Stimulated activated CD8-positive, alpha-beta memory T cell treated with anti-CD3 and anti-CD28 coated beads, Interleukin-2, amount 100 ng/mL, for 1 hour (primary cell): ENCODE measurements at places on chromosomes 2 and 18.

DNA sequence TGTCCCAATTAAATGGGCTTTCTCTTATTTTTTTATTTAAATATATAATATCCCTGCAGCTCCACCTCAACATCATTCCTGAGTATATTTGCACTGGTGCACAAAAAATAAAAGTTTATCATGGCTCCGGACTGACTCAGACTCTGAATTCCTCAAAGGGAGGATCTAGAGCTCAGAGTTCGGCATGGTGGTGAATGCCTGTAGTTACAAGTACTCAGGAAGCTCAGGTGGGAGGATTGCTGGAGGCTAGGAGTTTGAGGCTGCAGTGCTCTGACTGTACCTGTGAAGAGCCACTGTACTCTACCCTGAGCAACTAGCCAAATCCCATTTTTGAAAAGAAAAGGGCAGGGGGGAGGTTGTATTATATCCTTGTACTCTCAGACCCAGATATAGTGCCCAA is 52.8 kb upstream of the NRXN1 start:
- DNase-seq = no peak

DNA sequence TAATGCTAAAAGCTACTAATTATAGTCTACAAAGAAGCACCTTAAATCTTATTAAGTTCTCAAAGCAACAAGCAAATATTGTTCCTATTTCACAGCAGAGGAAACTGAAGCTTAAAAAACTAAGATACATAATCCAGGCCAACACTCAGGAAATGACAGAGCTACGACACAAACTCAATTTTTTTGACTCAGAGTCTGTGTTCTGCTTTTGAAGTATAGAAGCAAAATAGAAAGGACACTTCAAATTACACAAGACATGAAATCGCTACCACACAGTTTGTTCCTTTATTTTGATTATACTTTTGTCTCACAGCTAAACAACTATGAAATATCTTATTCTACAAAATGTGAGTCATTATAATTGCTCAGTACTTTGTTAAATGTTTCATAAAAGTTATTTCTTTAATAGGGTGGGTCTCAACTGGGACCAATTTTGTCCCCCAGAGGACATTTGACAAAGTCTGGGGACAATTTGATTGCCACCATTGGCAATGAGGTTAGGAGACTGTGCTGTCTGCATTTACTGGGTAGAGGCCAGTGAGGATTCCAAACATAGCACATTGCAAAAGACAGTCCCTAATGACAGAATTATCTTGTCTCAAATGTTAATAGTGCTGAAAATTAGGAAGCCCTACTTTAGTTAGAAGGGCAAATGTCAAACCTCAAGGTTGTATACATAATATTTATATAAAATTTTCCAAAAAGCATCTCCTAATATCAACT is 101.5 kb upstream of the GRB14 start:
- no peak for DNase-seq

GRCh38 chr18:3251249-3251962 is 3.8 kb downstream of the MYL12A start:
- DNase-seq = no peak

GRCh38 chr2:121634354-121635307 is 14.6 kb downstream of the CLASP1 start:
- DNase-seq = no peak

DNA sequence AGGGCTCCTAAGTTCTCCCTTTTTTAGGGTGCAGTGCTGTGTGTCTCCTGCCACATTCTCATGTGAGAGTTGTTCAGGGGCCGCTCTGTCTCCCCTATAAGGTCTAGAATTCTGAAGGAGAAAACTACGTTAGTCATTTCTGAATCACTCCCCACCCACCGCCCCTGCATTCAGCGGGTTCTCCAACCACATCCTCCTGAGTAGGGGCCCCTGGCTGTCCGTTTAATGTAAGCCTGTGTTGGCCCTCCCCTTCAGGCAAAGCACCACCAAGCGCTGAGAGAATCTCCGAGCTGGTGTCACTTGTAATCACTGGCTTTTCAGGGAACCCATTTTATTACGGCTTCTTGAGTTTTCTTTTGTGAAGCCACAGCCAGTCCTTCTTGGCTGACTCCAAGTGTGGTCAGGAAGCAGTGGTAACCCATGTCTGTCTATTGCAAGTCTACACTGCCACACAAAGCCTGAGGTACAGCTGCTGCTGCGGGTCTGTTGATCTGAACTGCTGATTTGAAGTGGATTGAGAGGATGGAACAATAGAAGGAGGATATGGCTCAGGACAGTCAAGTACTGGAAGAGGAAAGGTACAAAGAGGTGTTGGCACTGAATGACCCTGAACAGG is 16.9 kb downstream of the LCT start:
- peak; percentile 48 for DNase-seq

GRCh38 chr2:45130736-45131135 is 121.5 kb upstream of the SIX2 start:
- DNase-seq = no peak

DNA sequence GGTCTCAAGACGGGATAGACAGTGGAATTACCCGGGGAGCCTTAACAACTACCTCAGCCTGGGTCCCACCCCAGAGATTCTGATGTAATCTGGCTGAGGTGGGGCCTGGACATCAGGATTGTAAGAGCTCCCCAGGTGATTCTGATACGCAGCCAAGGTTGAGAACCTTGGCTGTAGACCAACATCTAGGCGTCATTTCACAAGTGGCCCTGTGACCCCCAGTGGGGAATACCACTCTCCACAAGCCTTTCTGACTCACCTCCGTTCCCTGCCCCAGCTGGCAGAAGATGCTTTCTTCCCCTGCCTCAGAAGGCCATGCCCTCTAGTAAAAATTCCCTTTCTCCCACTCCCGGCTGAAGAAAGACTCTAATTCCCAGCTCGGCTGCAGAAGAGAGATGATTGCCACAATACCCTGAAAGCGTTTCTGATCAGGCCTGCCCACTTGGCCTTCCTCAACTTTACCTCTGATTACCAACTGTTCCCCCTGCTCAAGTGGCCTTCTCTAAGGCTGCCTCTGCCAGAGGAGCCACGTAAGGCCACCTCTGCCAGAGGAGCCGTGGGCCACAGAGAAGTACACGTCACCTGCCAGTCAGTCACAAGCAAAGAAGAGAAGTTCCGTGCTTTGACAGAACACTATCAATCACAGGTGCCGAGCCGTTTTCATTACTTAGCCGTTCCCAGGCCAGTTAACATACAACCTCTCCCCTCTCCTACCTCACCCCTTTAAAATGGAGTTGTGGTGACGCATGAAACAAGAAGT is 116.8 kb upstream of the PKDCC start:
- no peak for DNase-seq

GRCh38 chr2:54641988-54642387 is 81.5 kb upstream of the EML6 start:
- no peak for DNase-seq

DNA sequence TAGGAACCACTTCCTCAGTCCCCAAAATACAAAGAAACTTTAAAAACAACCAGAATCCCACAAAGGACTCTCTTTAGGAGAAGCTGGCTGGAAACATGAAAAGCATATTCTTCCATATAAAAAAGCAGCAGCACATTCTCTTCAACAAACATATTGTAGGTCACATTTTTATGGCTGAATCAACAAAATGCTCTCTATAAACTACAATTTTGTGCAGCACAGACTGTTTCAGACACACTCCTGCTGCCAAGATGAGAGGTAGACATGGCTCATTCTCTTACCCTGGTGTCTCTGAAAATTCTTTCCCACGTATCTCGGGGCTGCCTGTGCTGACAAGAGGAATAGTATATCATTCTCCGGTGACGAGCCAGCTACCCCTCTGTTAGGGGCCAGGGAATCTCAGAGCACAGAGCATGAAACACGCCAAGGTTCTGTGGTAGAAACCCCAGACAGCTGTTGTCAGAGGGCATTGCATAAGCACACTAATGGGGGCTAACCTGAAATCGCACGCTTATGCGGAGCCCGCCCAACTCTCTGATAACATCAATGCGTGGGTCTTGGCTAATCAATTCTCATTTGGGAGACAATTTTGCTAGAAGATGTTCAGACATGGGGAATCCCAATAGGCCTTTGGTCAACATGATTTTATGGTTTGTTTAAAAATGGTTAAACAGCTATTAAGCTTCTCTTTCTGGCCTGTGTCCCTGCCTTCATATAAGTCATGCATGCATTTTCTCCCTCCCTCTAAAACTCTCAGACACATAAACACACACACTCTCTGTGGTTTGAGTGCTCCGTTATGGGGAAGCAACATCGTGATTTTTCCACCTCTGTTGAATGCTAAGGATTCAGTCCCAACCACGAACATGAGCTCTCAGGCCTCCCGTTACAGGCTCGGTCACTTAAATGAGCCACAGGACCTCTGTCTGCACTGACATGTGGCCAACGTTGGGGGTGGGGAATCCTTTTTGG is 177.5 kb downstream of the INO80D start:
- DNase-seq = no peak

DNA sequence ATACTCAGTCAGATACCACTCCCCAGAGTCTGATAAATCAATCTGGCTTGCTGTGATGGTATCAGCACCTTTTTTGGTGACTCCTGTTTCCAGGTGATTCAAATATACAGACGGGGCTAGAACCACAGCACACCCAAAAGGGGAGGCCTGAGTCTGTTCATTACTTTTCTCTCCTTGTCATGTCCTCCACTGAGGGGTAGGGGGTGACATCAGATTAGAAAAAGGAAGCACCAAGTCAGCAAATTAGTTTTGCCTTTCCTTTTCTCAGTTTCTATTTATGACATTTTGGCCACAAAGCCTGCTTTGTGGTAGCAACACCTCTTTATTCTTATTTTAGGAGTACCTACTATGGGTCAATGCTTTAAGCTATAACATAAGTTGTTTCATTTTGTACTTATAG is 127.4 kb downstream of the CCDC102B start:
- DNase-seq = no peak

DNA sequence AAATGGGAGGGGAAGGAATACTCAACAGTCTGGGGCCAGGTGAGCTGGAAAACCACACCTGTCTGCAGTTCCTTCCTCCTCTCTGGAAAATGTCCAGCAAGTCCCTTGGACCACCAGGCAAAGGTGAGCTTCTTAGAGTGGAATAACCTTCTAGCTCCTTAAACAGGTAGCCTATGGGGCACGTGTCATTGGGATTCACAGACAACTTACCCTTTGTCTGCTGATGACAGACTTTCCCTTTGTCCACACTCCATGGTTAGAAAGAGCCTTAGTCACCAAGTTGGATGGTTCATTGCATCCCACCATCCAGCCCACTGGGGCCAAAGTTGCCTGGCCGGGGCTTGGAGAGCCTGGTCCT is 98.0 kb upstream of the ITGA6 start:
- no peak for DNase-seq

GRCh38 chr2:9252002-9252357 is 45.4 kb downstream of the ASAP2 start:
- no peak for DNase-seq

DNA sequence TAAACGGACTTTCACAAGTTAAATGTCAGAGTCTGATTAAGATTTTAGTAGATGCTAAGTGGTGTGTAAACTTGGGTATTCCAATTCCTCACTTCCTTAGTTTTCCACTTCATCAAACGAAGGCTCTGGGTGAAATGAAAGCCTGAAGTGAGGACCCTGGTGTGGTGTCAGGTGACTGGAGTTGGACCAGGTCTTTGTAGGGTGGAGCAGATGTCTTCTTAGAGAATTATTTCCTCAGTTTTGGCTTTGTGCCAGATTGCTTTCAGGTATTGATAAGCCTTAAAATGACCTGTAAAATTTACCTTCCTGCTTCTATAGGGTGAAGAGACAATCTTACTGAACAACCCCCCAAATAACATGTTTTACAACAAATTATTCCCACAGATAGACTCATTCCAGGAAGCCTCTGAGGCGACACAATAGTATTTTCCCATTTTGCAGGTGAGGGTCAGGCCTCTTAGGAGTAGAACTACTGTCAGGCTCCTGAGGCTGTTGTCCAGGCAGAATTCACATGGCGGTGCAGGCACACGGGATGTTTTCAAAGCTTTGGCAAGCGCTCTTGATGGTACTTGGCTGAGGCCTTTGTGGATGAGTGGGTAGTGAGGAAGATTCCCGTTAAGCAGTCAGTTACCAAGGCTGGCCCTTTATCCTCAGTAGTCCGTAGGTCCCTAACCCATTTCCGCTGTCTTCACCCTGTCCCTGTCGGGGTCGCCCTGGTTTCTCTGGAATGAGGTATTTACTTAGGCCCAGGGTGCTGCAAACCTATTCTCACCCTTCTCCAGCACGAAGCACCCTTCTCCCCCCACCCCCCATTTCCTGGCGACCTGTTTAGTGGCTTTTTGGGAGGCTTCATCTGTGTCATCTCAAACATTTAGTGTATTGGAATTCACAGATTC is 6.6 kb downstream of the RPS7 start:
- no peak for DNase-seq
